ENCODE measurements at places on chromosomes 7 and 10.
A peak's percentile ranks its signal among the peaks of the same experiment; 100 is the strongest.

DNA sequence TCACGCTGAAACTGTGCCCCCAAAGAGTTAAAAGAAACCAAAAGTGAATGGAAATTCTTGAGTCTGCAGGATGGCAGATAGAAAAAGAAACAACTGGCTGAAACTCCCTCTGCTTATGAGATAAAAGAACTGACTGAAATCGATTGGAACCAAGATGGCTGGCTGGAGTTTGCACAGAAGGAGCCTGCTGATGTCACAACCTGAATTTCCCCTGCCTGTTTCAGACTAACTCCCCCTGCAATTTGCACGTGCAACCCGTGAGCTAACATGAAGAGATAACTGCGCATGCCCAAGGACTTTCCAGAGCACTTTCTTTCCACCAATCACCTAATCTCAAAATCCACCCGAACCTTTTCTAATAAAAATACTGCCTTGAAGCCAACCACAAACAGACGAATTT is 435.5 kb downstream of the CALN1 start:
- no peak for DNase-seq

- DNase-seq: no peak
Measured at GRCh38 chr10:13056456-13057077, 43.4 kb upstream of the OPTN start.

GRCh38 chr10:62050893-62051433 is 149.5 kb downstream of the ARID5B start:
- DNase-seq: peak; percentile 82

DNA sequence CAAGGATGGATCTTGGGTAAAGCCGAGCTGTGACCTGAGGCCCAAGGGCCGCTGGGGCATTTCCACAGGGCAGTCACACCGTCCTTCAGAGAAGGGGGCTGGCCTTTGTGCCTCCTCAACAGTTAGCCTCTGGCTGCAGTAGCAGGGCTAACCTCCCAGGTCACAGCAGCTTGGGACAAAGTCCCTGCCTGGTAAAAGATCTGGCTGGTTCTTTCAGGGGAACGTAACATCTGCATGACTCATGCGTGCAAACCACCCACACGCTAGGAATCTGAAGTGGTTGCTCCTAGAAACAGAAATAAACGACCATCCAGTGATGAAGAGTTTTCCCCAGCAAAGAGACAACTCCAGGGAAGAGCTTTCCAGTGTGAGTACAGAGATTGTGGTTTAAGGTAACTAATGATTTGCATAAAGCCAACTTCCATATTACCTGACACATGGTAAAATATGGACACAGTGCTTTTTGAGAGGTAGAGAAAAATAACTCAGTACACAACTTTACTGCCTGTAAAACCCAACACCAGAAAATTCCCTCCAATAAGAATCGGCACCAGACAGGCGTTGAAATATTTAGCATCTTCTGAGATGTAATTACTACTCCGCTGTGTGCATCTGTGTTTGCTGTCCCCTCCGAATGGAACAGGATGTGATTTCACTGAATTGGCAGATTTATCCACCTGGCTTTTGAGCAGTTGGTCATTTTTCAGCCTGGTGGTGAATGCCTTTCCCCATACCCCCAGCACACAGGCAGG is 84.9 kb upstream of the ADRB1 start:
- DNase-seq: no peak

DNA sequence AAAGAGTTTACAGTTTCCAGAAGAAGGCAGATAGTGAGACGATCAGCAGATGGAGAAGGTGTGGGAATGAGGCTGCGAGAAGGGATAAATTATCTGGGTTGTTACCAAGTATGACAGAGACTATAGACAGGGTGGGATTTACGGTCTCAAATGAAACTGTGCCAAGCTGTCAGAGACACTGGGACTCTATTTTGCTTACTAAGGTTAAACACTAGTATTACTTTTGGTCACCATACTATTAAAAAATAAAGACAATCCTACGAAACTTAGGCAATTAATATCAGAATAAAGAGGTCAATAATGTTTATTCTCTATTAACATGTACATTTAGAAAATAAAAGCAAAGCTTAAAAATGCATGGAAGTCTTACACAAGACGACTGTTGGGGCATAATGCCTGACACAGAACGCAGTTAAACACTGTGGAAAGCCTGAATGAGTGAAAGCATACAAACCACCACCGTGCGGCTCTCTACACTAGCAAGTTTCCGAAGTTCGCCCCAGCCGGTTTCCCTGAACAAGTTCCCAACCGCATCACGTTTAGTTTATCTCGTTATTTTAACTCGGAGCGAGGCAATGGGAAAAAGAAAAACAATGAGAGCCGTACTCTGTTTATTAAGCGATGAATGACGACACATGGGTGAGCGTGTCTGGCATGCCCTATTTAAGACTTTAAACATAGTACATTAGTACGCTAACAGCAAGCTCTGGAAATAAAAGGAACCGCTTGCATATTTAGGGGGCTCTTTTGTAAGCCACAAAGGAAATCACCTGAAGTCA is 909 bp upstream of the CC2D2B start:
- peak; percentile 21 for DNase-seq

DNA sequence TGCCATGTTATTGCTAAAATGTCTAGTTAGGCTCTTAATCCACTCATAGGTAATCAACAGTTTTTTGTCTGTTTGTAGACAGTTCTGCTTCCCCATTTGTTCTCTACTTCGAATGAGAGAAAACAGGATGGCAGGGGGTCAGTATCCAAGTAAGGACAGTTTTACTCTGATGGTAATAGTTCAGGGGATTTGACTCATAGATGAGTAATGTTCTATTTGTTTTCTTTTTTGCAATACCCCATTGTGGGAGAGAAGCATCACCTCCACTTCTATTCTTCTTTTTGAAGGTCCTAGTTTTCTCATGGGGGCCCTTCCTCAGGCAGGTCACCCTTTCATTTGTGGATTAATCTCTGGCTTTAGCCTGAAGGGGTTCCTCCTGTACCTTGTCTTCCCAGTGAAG is 13.9 kb downstream of the PCLO start:
- no peak for DNase-seq

- no peak for DNase-seq
Measured at GRCh38 chr10:102324061-102324460, 71.4 kb upstream of the NFKB2 start.
